Iris pigment epithelial cell (primary cell): ENCODE measurements at places on chromosomes 7 and 10.
A peak's percentile ranks its signal among the peaks of the same experiment; 100 is the strongest.

DNA sequence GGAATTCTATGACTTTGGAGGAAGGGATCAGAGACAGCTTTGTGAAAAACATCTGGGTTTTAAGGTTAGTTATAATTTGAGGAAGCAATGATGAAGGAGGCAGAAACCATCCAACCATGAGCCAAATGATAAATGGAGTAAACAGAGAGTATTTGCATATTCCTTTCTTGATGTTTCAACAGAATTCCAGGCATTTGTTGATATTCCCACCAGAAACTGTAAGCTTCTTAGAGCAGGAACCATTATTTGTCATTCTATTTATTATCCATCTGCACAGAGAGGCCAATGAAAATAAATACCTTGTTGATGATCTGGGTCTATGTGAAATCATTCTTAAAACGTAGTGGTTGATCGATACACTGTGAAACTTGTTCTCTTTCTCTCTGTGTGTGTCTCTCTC is 715.3 kb downstream of the INHBA start:
- DNase-seq = no peak

- no peak for DNase-seq
These were observed at the start of gene GPRIN2 for GRCh38 chr10:46556515-46557318. GPRIN2 (minus strand) TSS chr10:46556658; CDS start chr10:46550736, 5,922 bp downstream.

DNA sequence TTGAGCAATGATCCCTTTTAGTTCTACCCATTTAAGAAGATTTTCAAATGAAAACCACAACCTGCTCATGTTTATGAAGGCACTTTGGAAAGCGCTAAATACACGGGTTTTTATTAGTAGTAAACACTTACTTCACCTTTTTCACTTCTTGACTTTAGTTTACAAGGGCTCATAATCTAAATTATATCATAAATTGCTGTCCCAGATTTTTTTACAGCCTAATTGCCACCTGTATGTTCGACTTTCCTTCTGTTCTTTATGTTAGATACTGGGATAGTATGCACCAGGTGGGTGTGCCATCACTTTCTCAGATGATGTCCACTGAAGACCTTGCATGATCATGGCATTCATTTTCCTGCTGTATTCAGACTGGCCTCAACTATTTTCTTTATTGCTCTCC is 22.5 kb downstream of the CFTR start:
- DNase-seq = no peak

DNA sequence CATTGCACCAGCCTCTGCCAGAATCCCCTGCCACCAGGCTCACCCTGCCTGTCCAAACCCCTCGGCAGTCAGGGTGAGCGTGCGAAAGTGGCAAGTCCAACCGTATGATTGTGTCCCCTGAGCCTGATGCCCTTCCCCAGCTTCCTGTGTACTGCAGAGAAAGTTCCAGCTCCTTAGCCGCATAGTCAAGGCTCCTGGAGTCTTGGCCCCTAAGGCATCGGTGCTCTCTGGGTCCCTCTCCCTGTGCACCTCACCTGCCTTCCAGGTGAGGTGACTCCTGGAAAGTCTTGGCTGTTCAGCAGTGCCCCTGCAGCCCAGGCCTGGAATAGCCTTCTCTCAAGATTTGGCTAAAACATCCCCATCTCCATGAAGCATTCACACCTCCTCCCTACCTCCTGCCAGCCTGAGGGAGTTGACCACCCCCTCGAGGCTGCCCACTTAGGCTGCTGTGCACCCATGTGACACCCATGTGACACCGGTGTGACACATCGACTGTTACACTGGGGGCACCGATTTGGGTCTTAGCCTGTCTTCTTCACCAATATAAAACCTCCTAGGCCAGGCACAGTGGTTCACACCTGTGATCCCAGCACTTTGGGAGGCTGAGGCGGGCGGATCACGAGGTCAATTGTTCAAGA is 56.1 kb upstream of the ELN start:
- DNase-seq = no peak

DNA sequence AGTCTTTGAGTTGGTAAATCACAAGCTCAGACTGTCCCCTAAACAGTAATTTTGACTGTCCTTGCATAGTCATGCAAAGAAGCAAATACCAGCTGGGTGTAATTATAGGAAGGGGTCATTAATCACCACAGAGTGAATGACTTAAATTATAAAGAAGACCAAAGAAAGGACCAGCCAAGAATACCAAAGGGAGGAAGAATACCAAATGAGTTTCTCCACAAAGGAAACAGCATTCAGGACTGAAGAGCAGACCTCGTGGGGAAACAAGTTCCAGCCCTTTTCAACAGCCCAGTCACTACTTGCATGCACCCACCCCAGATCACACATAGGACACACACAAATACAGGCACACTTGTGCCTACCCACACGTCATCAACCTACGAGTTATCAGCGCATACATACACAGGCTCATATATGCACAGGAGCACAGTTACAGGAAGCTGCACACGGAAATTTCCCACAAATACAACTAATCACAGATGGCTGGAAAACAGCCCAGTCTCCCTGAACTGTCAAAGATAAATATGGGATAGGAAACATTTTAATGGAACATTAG is 77.6 kb downstream of the DENND2A start:
- DNase-seq = no peak

DNA sequence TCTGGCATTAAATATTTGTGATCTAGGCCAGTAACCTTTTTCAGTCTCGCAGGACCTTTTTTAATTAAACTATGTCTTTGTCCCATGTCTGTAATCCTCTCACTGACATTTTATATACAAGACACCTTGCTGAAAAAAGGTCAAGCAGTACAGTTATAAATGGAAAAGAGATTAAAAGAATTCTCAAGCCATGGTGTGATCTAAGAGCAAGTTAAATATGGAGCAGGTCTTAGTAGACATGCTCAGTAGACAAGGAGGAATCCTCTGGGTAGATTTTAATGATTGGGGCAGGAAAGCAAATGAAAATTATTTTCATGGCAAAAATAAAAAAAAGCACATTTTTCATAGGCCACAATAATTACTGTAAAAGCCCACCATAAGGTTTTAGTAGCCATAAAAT is 203.5 kb downstream of the PPP1R3A start:
- DNase-seq = no peak

GRCh38 chr10:96292971-96293920 is 11.0 kb upstream of the DNTT start:
- peak; percentile 47 for DNase-seq

- DNase-seq = no peak
These were observed 30.6 kb downstream of the CYP2W1 start for GRCh38 chr7:1013581-1013980.

DNA sequence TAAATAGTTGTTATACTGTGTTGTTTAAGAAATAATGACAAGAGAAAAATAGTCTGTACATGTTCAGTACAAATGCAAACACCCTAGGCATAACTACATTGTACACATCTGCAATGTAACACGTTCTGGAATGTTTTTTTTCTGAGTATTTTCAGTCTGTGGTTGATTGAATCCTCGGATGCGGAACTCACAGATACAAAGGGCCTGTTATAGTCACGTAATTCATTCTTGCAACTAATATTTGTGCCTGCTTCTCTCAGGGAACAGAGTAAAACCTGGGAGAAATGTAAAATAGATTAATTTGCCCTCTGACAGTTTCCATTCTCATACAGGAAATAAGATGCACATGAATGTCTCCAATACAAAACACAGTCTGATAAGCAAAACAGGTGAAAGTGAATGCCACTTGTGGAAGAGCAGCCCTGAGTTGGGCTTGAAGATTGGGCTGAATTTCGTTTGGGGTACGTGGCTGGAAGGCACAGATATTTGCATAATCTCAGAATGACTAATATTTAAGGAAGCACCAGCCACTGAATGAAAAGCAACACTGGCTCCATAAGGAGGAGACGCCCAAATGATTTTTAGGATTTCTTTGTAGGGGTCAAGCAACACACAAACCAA is 19.1 kb downstream of the DENND2A start:
- no peak for DNase-seq

GRCh38 chr7:52980129-52980528 is 55.3 kb upstream of the POM121L12 start:
- no peak for DNase-seq

DNA sequence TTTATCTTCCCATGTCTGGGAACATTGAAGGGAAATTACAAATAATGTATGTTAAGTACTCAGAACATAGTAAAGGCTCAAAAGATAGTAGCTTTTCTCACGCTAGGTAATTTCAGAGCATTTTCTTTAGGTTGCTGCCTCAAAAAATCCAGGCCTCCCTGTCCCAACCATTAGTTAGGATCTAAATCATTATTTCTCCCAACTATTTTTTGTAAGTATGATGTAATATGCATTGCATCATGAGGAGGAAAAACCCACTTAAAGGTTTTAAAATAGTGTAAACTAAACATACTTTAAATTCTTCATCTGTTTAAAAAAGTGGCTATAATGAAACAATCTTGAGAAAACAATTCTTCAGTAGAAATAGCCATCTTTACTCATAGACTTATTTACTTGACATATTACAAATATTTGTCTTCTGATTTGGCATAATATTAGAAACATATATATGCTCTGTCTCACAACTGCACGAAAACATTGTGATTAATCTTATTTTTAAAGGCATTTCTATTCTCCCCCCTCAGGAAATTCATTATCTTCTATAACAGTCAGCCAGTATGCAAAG is 329.3 kb downstream of the ELMO1 start:
- DNase-seq = no peak
